ENCODE measurements at places on chromosomes 4 and X.

- DNase-seq: no peak
These were observed 2.9 kb downstream of the GNRHR start for GRCh38 chr4:67751260-67751659.

GRCh38 chrX:1273896-1274295, 5.3 kb downstream of the CSF2RA start:
- no peak for DNase-seq

- DNase-seq: no peak
These were observed 14.8 kb downstream of the ARHGEF6 start for GRCh38 chrX:136765821-136766356.

- DNase-seq: no peak
These were observed 581.5 kb downstream of the STIM2 start for GRCh38 chr4:27442146-27442545.

DNA sequence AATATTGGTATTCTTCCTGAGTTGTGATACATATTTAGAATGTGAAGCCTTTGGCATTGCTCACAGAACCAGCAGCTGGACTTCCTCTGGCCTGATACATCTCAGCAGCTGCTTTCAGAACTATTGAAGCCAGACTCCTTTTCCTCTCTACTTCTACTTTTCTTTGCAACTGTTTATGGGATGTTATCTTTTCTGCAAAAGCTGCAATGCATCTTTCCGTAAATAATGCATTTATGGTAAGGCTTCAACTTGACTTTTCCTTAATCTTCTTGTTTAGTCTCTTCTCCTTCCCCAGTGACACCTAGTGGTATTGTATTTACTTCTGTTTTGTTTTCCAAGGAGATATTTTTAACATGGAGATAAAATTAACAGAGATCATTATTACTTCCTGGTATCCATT, 1548.7 kb downstream of the PCDH7 start:
- no peak for DNase-seq

GRCh38 chr4:106315476-106315967, 487 bp downstream of the TBCK start:
- no peak for DNase-seq

DNA sequence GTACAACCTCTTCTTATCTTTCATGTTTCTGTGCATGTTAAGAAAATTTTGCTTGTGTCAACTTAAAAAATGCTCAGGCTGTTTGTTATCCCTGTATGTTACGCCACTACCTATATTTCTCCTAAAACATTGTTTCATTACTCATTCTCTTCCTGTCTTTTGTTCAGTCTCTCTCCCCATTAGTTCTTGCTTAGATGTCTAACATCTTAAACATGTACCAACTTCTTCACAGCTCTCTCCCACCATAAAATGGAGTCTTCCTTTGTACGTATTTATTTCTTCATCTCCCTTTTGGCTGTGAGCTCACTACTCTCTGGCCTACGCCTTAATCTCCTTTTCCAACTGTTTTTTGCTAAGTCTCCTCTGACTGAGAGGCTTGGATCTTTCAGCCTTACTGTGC, 36.4 kb downstream of the PCDH7 start:
- DNase-seq: no peak

DNA sequence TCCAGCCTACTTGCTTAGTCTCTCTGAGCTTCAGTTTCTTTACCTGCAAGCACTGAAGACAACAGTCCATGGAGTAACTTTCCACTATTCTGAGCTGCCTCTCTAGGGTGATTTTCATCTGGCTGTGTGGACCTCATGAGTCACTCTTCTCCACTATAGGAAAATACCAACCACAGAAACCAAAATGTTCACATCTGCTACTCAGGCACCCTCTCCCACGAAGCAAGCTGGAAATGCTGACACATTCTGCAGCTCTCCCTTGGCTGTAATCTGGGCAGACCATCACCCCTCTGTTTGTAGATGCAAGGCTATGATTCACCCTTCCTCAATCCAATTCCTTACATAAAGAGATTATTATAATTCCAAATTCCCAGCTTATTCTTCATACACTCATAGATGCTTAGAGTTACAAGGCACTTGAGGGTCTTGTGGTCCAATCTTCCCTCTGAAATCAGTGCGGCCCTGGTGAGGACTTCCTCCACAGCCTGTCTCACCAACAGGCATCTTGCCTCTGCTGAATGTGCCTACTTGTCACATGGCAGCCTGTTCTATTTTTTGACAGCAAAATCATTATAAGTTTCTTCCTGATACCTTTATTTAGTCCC, 97.0 kb upstream of the LNX1 start:
- no peak for DNase-seq

GRCh38 chr4:152565333-152565732, 29.4 kb upstream of the FBXW7 start:
- DNase-seq: no peak

DNA sequence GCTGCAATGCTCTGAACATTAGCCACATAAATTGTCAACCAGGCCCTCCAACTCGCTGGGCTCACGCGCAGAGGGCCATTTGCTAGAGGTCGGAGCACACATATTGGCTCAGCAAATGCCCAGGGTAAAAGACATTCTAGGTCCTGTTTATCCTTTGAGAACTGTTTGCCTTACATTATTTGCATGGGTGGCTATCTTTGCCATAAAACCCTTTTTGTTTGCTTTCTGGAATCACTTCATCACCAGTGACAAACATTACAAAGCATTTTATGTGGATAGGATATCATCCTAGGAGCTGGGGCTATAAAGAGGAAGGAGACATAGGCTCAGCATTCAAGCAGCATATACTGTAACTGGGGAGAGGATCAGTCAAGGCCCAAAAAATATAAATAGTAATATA, 149.2 kb upstream of the RAI2 start:
- no peak for DNase-seq

DNA sequence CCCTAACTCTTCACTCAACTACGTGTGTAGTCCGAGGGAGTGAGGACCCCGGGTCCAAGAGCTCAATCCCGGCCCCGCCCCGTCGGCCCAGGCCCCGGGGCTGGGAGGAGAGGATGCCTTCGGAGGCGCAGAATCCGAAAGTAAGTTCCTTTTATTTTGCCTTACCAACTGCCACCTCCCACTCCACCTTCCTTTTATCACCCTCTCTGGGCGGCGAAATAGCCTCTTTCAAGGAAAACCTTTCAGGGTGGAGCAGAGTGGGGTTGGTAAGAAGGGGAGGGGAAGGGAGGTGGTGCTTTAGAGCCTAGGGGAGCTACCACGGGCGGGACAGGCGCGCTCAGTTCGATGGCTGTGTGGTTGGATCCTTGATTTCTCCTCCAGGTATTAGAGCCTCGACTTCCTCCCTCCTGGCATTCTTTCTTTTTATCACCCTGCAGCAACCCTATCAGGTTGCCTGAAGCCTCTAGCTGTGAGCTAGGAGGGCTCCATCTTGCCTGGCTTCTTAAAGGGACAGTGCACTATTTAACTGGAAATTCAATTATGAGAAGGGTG, 191.2 kb downstream of the RRAGB start:
- DNase-seq: no peak

- DNase-seq: no peak
These were observed 62.2 kb downstream of the SH3RF1 start for GRCh38 chr4:169208516-169208915.

GRCh38 chrX:31836479-31836878, 764.6 kb upstream of the FTHL17 start:
- no peak for DNase-seq

DNA sequence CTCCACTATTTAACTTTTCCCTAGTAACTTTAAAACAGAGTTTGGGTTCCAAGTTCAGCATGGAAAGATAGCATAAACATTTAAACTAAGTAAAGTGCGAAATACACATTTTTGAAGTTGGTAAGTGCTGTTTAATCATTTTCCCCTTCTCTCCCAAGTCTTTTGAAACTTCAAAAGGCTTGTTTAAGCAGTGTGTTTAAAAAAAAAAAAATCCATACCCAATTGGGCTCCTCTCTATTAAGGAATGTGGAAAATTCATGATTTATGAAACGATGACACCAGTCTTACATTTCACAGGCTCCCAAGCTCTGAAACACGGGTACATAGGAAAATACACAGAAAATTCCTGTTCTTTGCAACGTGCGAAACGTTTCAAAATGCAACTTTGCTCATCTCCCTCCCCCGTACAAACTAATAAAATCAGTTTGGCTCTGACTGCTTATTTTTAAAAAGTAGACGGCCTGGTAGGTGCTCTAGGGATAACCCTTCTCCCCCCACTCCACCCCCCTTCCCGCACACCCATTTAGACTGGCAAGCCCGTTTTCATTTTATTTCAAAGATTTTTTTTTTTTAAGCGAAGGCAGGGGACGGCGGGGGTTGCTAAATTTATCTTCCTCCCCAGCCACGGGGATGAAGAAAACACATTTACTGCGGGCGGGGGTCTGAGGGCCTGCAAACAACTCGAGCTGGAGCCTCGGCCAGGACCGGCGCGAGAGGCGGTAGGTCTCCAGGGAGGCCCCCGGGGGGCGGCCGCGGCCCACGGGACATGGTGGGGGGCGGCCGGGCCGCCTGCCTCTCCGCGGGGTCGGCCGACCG, 786 bp upstream of the ZFX start:
- no peak for DNase-seq

- peak; percentile 34 for DNase-seq
These were observed 167.2 kb upstream of the WDR1 start for GRCh38 chr4:10283761-10284160.

DNA sequence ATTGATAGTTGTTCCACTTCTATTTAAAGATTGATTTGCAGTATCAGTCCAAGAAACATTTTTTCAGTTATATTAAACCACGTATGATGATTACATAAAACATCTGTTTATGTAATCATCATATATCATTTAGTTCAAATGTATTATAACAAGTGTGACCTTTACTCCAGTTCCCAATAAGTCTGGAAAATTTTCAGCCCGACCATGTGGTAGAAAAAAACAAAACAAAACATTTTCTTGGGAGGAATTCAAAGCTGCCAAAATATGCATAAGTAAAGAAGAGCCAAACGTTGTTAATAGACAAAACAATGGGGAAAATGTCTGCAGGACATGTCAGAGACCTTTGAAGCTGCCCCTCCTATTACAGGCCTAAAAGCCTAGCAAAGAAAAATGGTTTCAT, 709.1 kb downstream of the FAT4 start:
- no peak for DNase-seq

GRCh38 chr4:79087071-79087470, 147.8 kb upstream of the PAQR3 start:
- DNase-seq: no peak

- DNase-seq: no peak
These were observed 11.8 kb upstream of the TSPAN5 start for GRCh38 chr4:98670186-98670585.

DNA sequence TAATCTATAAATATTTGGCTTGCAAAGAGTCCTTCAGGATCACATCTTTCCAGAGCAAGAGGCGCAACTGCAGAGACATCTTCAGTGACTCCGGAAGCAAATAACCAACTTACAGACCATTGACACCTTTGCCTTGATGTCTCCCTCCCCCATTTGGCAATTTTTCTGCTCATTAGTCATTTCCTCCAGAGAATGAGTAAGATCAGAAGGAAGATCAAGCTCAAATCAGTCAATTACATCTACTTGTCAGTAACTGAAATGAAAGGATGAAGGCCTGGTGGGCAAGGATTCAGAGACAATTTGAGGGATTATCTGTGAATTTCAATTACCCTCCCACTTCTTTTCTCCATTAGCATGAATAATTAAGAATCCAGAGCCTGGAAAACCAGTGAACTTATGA, 665.6 kb upstream of the CPEB2 start:
- DNase-seq: no peak

- DNase-seq: no peak
These were observed 17.4 kb downstream of the SORBS2 start for GRCh38 chr4:185794637-185795036.

GRCh38 chrX:110418316-110419235, 59.9 kb downstream of the RTL9 start:
- DNase-seq: peak; percentile 36

GRCh38 chr4:26866781-26867180, 6.1 kb downstream of the STIM2 start:
- no peak for DNase-seq

DNA sequence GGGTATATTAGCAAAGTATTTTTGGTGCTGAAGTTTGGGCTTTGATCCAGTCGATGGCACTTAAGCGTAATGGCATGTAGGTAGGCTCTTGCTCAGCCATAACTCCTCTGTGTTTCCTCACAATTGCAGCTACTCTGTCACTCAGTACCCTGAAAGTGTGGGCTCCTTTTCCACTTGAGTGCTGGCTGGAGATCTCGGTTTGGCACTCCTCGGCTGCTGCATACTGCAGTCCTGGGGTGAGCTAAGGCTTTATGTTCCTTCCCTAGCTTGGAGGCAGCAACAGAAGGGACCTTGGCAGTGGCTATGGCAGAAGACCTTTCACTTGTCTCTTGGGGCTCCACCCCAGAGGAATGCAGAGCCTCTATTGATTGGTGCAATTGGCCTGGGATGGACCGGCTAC, 106.7 kb upstream of the GRXCR1 start:
- DNase-seq: no peak

GRCh38 chr4:8821151-8821950, 50.3 kb downstream of the HMX1 start:
- no peak for DNase-seq

GRCh38 chrX:114619874-114620273, 36.0 kb downstream of the HTR2C start:
- no peak for DNase-seq

GRCh38 chr4:146346276-146346675, 131.9 kb downstream of the REELD1 start:
- no peak for DNase-seq

DNA sequence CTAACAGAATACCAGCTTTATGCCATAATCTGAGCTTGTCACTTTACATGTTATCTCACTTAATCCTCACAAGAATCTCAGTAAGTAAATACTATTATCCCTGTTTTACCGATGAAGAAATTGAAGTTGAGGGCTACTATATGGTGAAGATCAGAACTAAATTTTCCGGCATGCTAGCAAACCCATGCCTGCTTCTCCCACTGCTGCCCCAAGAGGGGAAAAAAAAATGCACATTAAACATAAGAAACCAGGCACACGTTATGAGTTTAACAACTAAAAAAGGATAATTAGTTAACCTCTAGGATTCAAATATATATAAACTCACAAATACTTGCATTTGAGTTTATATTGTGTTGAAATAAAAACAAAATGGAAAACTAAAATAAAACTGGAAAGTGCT, 10.8 kb downstream of the SLC10A7 start:
- DNase-seq: no peak

- no peak for DNase-seq
These were observed 134.4 kb downstream of the RASL11B start for GRCh38 chr4:52996261-52997131.

GRCh38 chrX:69021141-69021960, 143.9 kb downstream of the PJA1 start:
- no peak for DNase-seq

DNA sequence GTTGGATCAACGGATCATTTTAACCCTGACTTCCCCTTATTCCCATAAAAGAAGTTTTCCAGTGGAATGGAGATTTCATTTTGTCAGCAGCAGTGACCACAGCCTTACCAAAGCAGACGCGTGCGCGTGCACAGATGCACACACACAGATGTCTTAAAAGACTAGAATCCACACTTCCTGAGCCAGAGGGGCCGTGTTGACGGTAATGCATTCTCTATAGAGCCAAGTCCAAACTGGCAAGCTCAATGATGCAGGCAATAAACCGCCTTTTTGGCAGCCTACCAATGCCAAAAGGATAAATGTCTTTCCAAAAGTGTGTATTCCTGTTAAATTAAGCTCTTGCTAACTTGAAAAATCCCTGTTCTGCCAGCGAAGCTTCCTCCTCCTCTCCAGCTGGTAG, 18.8 kb upstream of the CLDN34 start:
- no peak for DNase-seq

All from NCI-H187 treated with DMSO at 0.1 percent for 48 hours (cell line).